ENCODE measurements at places on chromosomes 7 and 10.
A peak's percentile ranks its signal among the peaks of the same experiment; 100 is the strongest.

- DNase-seq: peak; percentile 59
Measured at GRCh38 chr7:111198255-111198654, 107.3 kb downstream of the LRRN3 start.

DNA sequence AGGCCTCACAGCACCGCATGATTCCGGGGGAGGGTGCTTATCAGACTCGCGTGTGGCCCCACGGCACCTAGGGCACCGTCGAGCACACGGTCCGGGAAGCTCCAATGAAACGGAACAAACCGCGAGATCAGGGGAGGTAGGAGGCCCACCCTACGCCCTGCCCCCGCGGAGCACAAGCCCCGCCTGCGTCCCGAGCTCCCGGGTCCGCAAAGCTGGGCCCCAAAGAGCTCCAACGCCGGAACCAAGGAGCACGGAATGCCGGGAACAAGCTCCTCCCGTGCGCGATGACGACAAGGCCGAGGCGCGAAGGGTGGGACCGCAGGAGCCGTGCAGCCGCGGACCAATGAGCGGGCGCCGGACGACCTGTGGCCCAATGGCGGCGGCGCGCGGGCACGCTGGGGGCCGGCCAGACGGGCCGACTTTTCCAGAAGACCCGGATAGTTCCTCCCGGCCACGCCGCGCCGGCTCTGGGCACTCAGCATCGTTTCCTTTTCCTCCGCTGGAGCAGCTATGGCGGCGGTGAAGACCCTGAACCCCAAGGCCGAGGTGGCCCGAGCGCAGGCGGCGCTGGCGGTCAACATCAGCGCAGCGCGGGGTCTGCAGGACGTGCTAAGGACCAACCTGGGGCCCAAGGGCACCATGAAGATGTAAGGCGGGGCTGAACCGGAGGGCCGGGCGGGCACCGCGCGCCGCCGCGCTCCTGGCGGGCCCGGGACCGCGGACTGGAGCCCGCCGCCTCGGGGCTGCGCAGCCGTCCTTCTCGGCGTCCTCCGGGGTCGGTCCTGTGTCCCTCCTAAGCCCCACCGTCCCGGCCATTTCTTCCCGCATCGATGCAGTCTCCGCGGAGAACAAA lies at the start of the genes CCT6A and PSPH:
Gene CCT6A, plus strand, starts transcription at position 427 of the 853 bp plus-strand sequence. Its CDS starts 84 bp downstream, at position 511.
Gene PSPH, minus strand, starts transcription at position 106 of the 853 bp plus-strand sequence. CDS start 30,232 bp downstream, outside the sequence.
- peak; percentile 96 for DNase-seq

DNA sequence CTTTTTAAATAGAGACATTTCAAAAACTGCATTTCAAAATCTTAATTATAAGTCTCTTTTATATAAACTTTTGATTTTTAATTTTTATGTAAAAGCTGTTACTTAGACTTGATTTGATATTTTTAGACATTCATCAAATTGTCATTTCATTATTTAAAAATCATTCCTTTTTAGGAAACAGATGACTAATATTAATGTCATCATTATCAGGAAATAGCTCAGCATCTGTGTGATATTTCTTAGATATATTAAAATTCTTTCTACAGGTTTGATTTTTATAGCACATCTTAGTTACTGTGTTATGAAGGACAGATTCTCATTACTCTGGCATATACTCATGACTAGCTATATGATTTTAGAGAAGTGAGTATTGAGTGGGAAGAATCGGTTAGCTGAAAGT lies 17.2 kb downstream of the RUNDC3B start:
- DNase-seq: no peak

- no peak for DNase-seq
Measured at GRCh38 chr10:86389441-86390193, 23.0 kb upstream of the GRID1 start.

DNA sequence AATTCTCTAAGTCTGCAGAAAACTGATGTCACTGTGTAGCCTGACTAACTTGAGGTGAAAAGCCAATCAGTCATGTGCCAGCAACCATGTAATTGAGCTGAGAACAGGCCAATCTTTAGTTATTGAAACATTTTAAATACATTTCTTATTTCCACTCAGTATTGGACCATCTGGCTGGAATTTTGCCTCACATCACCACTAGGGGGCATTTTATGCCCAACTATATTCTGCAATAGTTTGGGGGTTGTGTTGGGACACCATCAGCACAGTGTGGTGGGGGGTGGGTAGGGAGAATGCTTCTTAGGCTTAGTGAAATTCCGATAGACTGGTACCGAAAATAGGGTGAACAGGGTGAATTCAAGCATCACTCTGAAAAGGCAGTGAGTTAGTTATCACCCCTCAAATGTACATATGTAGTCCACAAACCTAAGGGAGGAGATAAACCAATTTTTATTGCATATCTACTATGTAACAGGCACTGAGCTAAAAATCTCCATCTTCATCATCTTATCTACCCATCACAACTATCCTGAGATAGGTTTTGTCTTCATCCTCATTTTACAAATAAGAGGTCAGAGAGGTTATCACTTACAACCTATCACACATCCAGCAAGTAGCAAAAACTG lies 17.8 kb downstream of the NPSR1 start:
- no peak for DNase-seq

DNA sequence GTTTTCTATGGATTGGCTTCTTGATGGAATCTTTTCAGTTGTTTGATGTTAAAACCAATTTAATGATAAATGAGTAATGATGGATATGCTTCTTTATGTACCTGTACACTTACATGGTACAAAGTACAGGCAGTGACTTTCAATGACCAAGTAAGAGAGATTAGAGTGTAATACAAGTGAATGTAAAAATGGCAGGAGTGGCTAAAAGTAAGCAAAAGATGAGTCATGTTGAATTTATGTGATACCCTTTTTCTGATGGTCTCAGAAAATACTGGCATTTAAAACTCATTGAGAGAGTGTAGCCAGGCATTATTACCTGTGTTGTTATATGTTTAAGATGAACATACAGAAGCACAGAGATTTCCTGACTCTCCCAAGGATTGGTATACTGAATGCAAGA lies 97.1 kb downstream of the GPR85 start:
- DNase-seq: no peak

GRCh38 chr10:114920459-114920858 lies 17.5 kb upstream of the TRUB1 start:
- DNase-seq: no peak

GRCh38 chr10:116108095-116108494 lies 164.9 kb downstream of the GFRA1 start:
- no peak for DNase-seq

DNA sequence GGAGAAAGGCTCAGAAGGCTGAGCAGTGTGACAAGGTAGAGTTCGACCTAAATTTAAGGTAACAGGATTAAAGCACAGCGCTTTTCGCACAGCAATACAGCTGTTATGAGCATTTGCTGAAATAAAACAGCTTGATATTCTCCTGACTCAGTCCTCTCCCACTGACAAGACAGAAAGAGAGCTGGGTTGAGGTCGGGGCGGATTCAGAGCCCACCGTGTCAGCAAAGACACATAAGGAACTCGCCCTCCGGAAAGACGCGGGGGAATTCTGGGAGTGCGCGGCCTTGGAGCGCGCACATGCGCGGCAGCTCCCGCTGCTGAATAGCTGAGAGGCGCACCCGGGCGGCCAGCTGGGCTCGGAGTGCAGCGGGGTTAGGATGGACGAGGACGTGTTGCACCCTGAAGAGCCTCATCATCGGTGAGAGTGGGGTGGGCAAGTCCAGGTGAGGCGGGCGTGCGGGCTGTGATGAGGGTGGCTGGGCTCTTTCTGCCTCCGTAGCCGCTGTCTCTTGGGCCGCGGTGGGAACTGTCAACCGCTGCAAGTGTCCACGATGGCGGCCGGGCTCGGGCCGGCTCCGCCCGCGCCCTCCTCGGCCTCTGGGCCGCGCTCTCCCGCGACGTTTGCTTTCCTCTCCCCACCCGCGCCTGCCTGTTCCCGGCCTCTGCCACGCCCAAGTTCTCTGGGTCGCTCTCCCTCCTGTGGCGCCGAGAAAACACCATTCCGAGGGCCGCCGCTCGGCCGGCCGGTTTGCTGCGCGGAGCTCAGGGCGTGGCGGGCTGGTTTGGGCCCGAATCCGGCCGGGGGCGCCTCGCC lies 120.6 kb downstream of the LYZL1 start:
- DNase-seq: peak; percentile 84

- DNase-seq: no peak
Measured at GRCh38 chr10:97771913-97772823, at the start of gene SFRP5. SFRP5 (minus strand) TSS chr10:97771999; CDS start chr10:97771833, 166 bp downstream.

GRCh38 chr10:71933651-71934050 lies 30.5 kb upstream of the CHST3 start:
- DNase-seq: no peak

DNA sequence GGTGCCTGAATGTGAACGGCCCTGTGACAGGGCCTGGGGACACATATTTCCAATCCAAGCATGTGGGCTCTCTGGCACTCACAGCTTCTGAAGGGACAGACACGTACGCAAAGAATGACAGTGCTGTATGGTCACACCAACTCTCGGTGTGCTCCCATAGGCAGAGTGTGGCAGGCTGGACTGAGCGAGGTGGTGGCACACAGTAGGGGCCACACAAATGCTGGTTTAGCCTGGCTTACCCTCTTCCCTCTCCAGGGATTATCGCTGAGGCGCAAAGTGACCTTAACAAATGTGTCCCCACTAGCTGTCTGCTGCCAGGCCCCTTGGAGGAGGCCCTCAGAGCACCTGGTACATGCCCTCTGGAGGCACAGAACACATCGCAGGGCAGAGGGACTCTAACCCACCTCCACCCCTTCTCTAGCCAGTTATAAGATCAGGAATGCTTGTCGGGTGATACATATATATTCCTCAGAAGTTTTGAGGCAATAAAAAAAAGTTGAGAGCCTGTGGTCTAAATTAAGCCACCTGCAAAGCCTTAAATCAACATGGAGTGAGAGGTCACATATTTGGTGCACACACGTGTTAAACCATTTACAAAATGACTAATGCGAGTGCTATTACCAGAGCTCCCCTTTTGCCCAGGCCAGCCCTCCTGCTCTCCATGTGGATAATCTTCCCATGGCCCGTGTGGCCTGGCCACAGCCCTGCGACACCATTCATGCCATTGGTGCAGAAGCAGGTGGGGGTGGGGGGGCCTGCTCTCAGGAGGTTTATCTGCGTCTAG lies 262.8 kb upstream of the GRB10 start:
- DNase-seq: peak; percentile 10
